ENCODE measurements at places on chromosomes 1 and 21. TPM values are rescaled to one million over a fixed set of nuclear protein-coding genes. Genes with fewer than 3 reads are reported as not detected.

DNA sequence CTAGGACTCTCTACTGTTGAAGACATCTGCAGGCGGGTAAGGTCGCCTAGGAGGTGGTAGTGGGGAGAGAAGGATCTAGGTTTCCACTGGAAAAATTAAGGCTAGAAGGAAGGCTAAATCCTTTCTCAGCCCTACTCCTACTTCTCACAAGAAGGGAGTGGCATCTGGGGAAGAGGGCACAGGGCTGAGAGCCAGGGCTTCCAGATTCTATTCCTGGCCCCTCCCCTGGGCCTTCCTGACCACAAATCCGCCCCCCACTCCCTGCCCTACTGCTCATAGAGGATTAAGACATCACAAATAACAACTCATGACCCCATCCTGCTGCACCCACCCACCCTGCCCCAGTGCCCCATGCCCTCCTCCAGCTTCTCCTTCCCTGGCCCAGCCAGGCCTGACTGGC lies 2.5 kb downstream of the PHLDA3 start:
- DNase-seq = no peak

The ATP1A4 gene
- total RNA-seq = not detected

DNA sequence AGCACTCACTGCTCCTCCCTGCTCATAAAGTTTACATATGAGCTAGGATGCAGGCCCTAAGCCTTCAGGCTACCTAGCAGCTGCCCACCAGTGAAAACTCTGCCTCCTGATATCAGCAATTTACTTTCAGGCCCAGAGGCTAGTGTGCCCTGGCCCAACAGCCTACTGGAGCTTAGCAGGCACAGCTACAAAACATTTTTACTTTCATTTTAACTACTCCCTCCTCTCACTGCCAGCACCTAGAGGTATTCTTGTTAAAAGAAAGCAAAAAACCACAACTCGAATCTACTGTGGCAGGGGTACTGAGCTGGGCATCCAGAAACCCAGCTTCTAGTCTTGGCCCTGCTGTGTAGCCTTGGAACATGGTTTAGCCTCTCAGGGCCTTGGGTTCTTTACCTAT lies 5.8 kb upstream of the LORICRIN start:
- no peak for DNase-seq

GRCh38 chr1:221574529-221574928 lies 167.4 kb downstream of the DUSP10 start:
- DNase-seq = no peak

DNA sequence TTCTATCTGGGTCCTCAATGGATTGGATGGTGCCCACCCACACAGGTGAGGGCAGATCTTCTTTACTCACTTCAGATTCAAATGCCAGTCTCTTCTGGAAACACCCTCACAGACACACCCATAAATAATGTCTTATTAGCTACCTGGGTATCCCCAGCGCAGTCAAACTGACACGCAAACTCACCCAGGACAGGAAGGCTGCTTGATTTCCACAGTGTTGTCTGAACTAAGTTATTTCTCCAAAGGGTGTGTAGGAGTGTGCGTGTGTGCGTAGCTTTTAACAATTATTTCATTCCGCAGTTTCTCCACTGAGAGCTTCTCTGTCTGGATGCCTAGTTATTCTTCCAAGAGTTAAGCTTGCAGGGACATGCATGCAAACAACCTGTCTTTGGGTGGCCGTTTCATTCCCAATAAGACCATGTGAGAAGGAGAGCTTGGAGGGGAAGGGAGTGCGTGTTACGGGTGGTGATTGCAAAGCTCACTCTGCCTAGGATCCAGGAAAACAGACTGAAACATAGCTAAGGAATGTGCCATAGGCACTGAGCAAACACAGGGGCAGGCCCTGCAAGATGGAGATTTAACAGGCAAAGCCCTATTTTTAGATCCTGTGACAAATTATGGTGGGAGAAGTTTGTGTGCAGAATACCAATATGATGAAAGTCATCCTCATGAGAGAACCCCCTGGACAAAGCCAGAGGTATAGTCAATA lies 269.7 kb downstream of the DYRK1A start:
- DNase-seq = no peak

DNA sequence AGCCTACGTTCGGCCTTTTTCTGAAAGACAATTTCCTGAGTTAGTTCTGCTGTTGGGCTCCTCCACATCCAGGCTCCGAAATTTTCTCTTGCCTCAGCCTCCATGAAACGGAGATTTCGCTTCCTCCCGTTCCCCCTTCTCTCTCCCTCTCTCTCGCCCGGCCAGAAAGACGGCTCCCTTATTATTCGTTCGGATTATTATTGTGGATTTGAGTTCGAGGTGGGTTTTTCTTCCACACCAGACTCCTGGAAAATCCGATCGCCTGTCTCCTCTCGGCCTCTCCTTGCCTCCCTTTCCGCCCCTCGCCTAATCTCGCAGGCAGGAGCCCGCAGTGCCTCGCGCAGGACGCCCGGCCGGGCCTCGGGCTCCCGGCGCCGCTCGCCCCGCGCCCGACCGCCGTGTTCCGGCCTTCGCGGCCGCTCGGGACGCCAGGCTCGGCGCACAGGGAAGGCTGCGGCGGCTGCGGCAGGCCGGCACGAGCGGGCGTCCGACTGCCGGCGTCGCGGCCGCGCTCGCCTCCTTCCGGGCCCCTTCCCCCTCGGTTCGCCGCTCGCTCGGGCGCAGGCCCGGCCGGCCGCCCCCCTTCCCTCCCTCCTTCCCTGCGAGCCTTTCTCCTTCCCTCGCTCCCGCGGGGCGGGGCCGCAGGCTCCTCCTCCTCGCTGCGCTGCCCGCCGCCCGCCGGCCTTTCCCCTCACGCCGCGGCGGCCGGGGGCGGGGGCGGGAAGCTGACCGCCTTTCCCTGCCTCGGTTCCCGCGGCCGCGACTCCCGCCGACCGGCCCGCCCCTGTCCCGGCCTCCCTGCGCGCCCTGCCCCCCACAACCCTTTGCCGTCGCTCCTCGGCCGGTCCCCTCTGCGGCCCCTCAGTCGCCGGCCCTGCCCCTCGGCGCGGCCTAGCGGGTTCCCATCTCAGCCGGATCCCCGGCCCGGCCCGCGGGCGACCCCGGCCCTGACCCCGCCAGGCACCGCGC lies at the start of gene ARHGEF11:
TSS of gene ARHGEF11 (minus strand) at position 493 of the 969 bp plus-strand sequence. CDS start 1,412 bp downstream, outside the sequence.
- peak; percentile 12 for DNase-seq

GRCh38 chr1:97999320-97999719 lies 78.5 kb upstream of the DPYD start:
- DNase-seq = no peak

DNA sequence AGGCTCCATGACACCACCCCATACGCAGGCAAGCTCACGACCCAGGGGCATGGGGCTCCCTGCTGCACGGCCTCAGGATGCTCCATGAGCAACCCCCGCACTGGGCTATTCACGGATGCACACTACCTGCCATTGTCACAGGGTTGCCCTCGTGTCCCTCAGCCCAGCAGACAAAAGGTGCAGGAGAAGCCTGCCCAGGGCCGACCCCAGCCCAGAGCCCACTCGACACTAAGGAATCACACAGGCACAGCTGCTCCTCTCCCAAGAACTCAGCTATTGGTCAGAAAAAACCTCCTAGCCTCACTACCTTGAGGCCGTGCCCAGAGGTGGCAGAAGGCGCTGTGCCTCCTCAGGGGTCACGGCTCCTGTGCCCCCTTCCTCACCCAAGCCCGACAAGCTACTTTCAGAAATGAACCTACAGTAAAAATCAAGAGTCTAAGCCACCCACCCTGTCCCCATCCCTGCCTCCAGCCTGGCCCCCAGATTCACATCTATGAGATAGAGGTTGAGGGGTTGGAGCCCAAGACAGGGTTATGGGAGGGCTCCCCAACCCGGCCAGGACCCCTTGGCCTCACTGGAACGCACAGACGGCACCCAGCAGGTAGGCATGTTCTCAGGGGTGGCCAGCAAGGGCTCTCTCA lies 6.4 kb upstream of the SPATC1L start:
- DNase-seq = no peak

The HJV gene
- not detected for total RNA-seq

DNA sequence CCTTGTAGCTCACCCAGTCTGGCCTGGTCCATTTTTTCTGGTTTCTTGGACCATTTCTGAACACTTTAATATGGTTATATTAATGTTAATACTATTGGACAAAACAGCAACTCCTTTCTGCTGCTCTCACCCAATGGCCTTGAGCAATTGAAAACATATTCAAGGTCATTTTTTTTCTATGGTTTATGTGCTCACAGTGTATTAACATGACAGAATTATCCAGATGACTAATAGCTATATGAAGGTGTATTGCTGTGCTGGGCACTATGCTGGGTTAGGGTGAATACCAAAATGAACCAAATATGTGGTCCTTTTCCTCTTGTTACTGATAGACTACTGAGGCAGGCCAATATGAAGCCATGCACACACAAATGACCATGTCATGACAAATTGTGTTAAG lies 591.6 kb upstream of the PLXNA2 start:
- no peak for DNase-seq

The CLDN17 gene
- not detected for total RNA-seq

DNA sequence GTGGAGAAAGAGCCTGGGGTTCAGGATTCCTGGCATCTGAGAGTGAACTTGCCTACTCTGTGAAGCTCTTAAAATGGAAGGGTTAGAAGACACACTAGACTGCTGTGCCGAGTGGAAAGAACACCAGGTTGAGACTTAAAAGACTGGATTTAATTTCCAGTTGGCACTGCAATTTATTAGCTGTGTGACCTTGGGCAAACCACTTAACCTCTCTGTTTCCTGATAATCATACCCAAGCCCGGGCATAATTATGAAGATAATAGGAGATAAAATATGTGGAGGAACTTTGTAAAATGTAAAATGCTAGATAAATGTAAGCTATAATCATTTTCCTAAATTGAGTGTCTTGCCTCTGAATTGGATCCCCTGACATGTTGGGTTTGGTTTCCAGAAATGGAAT lies 4.7 kb upstream of the LHX4 start:
- DNase-seq = no peak

The CD1B gene
- not detected for total RNA-seq

GRCh38 chr1:179296356-179297104 lies 2.9 kb downstream of the SOAT1 start:
- DNase-seq = no peak

The CLCA1 gene
- total RNA-seq = not detected

The SH2D5 gene
- total RNA-seq = not detected

- DNase-seq = no peak
Observed at GRCh38 chr1:54096877-54097240, 43.5 kb downstream of the TCEANC2 start.

GRCh38 chr21:45231705-45232104 lies 56.0 kb downstream of the POFUT2 start:
- no peak for DNase-seq

DNA sequence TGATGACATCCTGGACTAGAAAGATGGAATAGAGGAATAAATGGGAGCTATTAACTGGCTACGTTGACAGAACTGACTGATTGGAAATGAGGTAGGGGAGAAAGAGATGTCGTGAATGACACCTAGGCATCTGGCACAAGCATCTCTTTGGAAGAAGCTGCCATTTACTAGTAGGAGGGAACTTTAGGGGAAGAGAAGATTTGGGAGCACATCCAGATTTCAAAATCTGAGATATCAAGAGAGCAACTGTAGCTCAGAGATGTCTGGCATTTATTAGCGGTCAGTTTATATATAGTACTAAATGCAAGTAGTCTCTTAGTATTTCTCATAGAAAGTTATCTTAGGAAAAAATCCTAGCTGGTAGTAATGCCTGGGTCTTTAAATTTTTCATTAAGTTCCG lies 131.9 kb upstream of the C1orf105 start:
- DNase-seq = no peak

GRCh38 chr1:87501738-87502137 lies 173.1 kb downstream of the LMO4 start:
- DNase-seq = no peak

GRCh38 chr1:167161762-167162161 lies 58.9 kb upstream of the POU2F1 start:
- DNase-seq = no peak

DNA sequence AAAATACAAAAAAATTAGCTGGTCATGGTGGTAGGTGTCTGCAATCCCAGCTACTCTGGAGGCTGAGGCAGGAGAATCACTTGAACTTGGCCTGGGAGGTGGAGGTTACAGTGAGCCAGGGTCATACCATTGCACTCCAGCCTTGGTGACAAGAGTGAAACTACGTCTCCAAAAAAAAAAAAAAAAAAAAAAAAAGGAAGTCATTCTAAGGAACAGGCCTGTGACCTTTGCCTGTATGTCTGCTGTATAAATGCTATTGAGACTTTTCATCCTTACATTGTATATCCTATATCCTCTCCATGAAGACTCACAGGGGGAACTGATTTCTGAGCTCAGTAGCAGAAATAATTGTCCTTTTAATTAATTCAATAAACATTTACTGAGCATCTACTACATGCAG lies 7.5 kb upstream of the CTPS1 start:
- DNase-seq = no peak

GRCh38 chr1:67850611-67851075 lies 17.4 kb upstream of the GNG12 start:
- no peak for DNase-seq

GRCh38 chr1:232629250-232630046 lies 485 bp downstream of the SIPA1L2 start:
- no peak for DNase-seq

DNA sequence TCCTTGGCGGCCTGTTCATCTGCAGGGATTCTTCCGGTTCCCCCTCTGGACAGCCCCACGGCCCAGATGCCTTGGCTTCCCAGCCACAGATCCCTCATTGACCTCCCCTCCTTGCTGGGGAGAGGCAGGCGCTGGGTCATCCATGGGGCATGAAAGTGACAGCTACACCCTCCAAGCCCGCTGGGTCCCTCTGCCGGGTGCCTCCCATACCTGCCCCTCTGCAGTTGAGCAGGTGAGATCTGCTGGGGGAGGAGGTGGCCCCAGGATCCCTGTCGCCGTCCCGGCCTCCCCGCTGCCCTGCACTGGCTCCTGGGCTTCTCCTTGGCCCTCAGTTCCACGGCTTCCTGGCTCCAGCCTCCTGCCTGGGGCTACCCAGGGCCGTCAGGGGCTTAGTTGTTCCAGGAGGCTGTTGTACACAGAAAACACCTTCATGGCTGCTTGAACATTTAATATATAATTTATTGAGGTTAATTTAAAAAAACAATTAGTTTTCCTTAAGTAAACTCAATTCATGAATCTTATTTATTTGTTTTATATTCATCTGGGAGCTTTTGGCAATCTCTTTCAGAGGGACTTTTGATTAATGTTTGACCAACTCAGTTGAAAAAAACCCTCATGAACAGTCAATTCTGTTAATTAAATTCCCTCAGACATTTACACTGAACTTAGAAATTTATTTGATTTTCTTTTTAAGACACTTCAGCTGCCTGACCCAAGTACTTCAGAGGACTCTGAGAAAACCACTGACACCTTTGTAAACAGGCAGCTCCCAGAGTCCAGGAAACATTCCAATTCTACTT lies 67.6 kb upstream of the ABCG1 start:
- no peak for DNase-seq
